Smooth muscle cell of the coronary artery (primary cell): ENCODE measurements at places on chromosomes 1 and 21. TPM values are rescaled to one million over a fixed set of nuclear protein-coding genes. Genes with fewer than 3 reads are reported as not detected.

Gene NBPF6
- not detected in 2 replicates for total RNA-seq

Gene PTGS2
- 3.5 and 20.8 TPM in 2 replicates for total RNA-seq

Gene RGS7
- 0.15 and 2.8 TPM in 2 replicates for total RNA-seq

Gene RBM11
- 0.35 TPM in 1 of 2 replicates, not detected in the other for total RNA-seq

Gene NHLH1
- total RNA-seq, result not detected in 2 replicates

Gene PDC
- total RNA-seq, result 0.53 TPM in 1 of 2 replicates, not detected in the other

Gene NOS1AP
- 0.08 TPM in 1 of 2 replicates, not detected in the other for total RNA-seq

Gene VASH2
- 0.30 and 0.94 TPM in 2 replicates for total RNA-seq

Gene CRP
- total RNA-seq, result not detected in 2 replicates

Gene GUCA2B
- total RNA-seq, result not detected in 2 replicates

Gene PAQR6
- total RNA-seq, result 0.12 and 0.23 TPM in 2 replicates

Gene COL6A1
- 242 and 2,348 TPM in 2 replicates for total RNA-seq

Gene ANXA9
- total RNA-seq, result 0.08 and 0.23 TPM in 2 replicates

Gene OVAAL
- total RNA-seq, result not detected in 2 replicates

Gene LMX1A
- total RNA-seq, result not detected in 2 replicates

Gene FHAD1
- 0.35 TPM in 1 of 2 replicates, not detected in the other for total RNA-seq

Gene DNM3
- 1.4 and 1.9 TPM in 2 replicates for total RNA-seq

Gene AMY1C
- total RNA-seq, result not detected in 2 replicates

Gene MAGI3
- total RNA-seq, result 7.4 and 9.2 TPM in 2 replicates

Gene ZNF593OS
- total RNA-seq, result not detected in 2 replicates
